ENCODE measurements at places on chromosomes 11 and 22.
A peak's percentile ranks its signal among the peaks of the same experiment; 100 is the strongest.

- no peak for DNase-seq
Observed at GRCh38 chr11:104484804-104485554, 321.0 kb upstream of the PDGFD start.

- no peak for DNase-seq
Observed at GRCh38 chr11:36436064-36436463, 74.0 kb downstream of the TRAF6 start.

DNA sequence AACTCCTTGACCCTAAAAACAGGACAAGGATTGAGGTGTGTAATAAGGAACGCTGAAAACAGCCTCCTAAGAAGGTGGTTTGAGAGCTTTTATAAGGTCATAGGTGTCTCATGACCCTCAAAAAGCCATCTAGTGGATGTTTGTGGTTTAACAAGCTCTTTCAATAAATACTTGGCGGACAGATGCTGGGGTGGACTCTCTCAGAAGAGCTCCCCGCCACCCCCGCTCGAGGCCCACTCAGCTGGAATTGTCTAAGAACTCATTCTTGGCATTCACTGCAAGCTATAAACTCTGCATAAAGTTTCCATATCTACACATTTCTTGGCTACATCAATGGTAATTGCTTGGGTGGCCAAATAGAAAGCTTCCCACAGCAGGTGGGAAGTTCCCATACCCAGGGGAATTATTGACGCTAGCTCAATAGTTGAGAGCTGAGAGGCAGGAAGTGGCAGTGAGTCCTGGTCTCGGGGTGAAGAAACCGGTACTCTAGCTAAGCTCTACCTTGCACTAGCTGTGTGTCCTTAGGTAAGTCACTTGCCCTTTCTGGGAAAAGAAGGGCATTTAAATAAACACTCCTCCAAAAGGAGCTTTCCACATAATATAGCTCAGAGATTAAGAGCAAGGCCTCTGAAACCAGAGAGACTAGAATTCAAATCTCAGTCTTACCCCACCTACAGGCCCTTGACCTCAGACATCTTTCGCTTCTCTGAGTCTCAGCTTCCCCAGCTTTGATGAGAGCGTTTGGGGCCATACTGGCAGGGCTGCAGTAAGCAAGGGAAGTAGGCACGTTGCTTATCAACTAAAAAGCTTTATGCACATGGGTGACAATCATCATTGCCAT, 6.4 kb downstream of the MS4A15 start:
- no peak for DNase-seq

DNA sequence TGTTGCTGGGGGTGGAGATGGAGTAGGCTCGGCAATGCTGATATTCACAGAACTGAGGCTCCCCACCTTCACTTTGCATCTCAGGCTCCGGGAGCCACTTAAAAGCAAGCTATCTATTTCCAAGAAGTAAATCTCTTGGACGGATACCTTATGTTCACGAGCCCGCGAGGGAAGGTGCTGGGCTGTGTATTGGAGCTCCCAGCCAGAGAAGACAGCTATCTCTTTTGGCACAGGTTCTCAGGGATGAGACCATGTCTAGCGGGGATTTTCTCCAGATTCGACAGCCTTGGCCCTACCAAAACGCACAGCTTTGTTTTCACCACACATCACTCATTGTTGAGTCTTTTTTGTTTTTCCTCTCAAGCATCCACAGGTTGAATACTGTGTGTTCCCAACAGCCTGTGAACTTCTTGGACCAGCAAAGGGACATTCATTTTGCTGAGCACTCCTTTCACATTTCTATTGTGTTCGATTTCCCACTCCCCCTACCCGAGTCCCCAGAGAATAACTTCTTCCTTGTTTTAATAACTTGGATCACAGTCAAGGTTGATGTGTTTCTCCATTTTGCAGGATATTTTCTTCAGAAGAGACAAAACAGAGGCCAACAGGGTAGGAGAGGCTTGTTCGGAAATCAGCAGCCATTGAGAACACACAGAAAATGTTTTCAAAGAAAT, 23.3 kb downstream of the WT1 start:
- no peak for DNase-seq

GRCh38 chr11:124108156-124108555, 7.1 kb upstream of the VWA5A start:
- DNase-seq, result no peak

- no peak for DNase-seq
Observed at GRCh38 chr22:17390087-17390486, 20.8 kb downstream of the CECR2 start.

- no peak for DNase-seq
Observed at GRCh38 chr11:6667733-6668374, 12.2 kb upstream of the DCHS1 start.

DNA sequence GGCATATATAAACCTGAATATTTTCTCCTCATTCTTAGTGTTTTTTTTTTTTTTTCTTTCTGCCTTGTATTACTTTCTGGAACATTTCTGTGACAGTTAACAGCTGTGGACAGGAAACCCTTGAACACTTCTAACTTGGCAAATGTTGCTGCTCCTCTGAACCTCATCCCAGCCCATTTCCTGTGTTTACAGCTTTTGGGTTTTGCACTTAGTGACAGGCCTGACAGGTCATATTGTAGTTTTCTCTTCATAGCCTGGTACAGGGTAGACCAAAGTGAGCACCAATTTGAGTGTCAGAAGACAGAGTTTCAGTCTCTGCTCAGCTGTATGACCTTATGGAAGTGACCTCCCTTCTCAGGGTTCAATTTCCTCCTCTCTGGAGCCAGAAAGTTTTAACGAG, 91.6 kb downstream of the STIM1 start:
- DNase-seq, result peak; percentile 8

DNA sequence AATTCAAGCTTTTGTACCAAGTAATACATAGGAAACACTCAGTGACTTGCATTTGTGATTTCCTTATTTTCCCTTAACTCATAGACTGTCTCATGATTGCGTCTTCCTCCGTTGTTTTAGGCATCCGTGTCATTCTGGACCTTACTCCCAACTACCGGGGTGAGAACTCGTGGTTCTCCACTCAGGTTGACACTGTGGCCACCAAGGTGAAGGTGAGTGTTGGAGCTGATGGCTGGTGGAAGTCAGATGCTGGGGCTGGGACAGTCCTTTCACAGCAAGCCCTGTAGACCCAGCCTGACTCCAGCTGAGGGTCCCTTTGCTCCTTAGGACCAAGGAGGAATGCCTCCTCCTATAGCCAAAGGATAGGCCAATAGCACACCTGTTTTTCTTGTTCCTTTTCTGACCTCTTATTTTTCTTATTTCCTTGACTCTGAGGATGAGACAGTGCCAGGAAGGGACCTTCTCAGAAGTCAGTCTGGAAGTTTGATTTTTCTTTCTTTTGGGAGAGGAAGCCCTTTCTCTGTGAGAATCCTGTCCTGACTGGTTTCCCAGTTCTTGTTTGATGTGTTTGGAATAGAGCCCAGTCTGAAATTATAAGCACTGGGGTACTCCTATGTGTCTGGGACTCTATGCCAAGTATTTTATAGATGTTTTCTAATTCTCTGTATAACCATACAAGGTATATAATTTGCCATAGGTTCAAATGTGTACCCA, 2.2 kb downstream of the SLC3A2 start:
- no peak for DNase-seq

GRCh38 chr22:27726686-27727449, 74.7 kb downstream of the MN1 start:
- peak; percentile 95 for DNase-seq

GRCh38 chr11:71447791-71448256, 369 bp downstream of the DHCR7 start:
- no peak for DNase-seq

- DNase-seq, result peak; percentile 77
Observed at GRCh38 chr11:94194712-94195111, 66.1 kb downstream of the PANX1 start.

- DNase-seq, result no peak
Observed at GRCh38 chr11:128303383-128303782, 284.0 kb downstream of the ETS1 start.

Data from MG63 (cell line).